SJCRH30 (cell line): ENCODE measurements at places on chromosomes 7 and 10. TPM values are rescaled to one million over a fixed set of nuclear protein-coding genes. Genes with fewer than 3 reads are reported as not detected.

GRCh38 chr10:72229261-72230251 is 13.5 kb upstream of the ASCC1 start:
- H3K4me3 ChIP-seq: no peak overlapping the region
- no peaks in the 10 kb centered on the region for H3K27me3 ChIP-seq
- no peak for DNase-seq
- H3K36me3 ChIP-seq: peaks cover 21% of the 10 kb centered on the region
- 0 out of 2 replicates have a peak, but pooled peaks cover 3% of the 10 kb centered on the region for H3K4me1 ChIP-seq

Gene OR2A12
- total RNA-seq: not detected in 2 replicates

Gene GRID2IP
- 0.12 and 0.20 TPM in 2 replicates for total RNA-seq

Gene MUC12
- total RNA-seq: 1.2 and 2.1 TPM in 2 replicates

Gene SLC29A4
- 39.8 and 43.1 TPM in 2 replicates for total RNA-seq

- no peak for DNase-seq
- no peak overlapping the region for H3K27ac ChIP-seq
- peaks cover 52% of the 10 kb centered on the region for H3K4me1 ChIP-seq
- H3K27me3 ChIP-seq: no peaks in the 10 kb centered on the region
- no peaks in the 10 kb centered on the region for H3K36me3 ChIP-seq
Observed at GRCh38 chr7:117087639-117088396, 134.5 kb downstream of the ST7 start.

Gene RPP38
- total RNA-seq: 10.9 and 13.8 TPM in 2 replicates

DNA sequence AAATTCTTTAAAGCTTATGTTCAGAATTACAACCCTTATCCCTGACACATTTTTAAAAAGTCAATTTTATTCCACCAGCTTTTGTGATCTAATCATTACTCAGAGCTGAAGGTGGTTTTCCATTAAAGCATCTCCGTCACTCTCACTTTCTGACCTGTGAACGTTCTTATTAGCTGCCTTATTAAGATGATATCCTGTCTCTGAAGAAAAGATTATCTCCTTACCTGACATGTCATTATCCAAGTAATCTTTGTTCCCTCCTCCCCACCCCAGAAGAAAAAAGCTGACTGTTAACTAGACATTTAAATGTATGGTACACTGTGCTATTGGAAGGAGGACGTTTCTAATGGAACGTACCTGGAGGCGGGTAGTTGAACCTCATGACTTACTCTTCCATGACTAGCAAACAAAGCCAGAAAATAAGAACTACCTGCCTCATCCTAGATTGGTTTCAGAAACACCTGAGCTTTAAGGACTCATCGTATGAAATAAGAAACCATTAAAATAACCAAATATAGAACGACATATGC is 708.7 kb downstream of the PARD3 start:
- no peak for DNase-seq
- no peaks in the 10 kb centered on the region for H3K27me3 ChIP-seq
- no peak overlapping the region for H3K4me3 ChIP-seq

- no peak for DNase-seq
- no peak overlapping the region for H3K4me3 ChIP-seq
- no peaks in the 10 kb centered on the region for H3K36me3 ChIP-seq
- no peaks in the 10 kb centered on the region for H3K4me1 ChIP-seq
Observed at GRCh38 chr7:19939746-19940145, 166.3 kb upstream of the TMEM196 start.

DNA sequence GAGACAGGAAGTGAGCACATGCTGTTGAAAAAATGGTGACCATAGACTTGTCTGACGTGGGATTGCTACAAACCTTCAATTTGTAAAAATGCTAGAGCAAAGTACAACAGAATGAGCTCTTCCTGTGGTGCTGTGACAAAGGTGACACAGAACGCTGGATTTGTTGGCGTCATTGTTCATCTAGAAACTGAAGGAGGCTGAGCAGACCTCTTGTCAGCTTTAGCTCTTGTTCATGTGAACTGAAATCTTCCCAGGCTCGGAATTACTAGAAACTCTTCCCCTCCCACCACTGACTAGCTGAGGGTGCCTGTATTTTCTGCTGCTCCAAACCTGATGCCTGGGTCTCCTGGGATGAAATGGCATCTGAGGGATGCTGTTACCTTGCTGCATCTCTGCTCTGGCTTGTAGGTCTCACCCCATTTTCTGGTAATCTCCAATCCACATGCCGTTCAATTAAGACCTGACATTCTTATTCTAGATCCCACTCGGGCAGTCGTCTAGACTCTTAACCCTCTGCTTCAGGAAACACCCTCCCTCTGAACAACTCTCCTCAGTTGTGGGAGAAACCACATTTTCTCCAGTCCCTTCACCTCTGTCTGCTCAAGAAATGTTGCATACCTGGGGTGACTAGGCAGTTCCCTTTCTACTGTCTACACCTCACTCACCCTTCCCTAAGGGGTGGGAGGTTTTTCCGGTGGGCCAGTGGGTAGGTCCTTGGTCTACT is 349.3 kb downstream of the CXCL12 start:
- no peaks in the 10 kb centered on the region for H3K4me1 ChIP-seq
- DNase-seq: no peak
- H3K36me3 ChIP-seq: no peaks in the 10 kb centered on the region
- no peak overlapping the region for H3K27ac ChIP-seq

Gene DYNC1I1
- 7.9 and 11.9 TPM in 2 replicates for total RNA-seq

- peaks cover 4% of the 10 kb centered on the region; the same call in 1 of the 2 replicates for H3K36me3 ChIP-seq
- DNase-seq: no peak
- no peak overlapping the region for H3K4me3 ChIP-seq
- H3K27ac ChIP-seq: no peak overlapping the region; the same call in 1 of the 2 replicates
- peaks cover 47% of the 10 kb centered on the region for H3K4me1 ChIP-seq
Observed at GRCh38 chr10:80410122-80410521, 1.8 kb downstream of the PRXL2A start.

GRCh38 chr10:50605269-50605950 is 18.3 kb downstream of the SGMS1 start:
- peak; percentile 23 for DNase-seq
- H3K4me3 ChIP-seq: no peak overlapping the region
- no peaks in the 10 kb centered on the region for H3K27me3 ChIP-seq
- H3K27ac ChIP-seq: peak overlapping the region; percentile 14; the same call in 1 of the 2 replicates
- H3K4me1 ChIP-seq: peaks cover 24% of the 10 kb centered on the region

Gene HOXA11
- total RNA-seq: 5.0 and 5.8 TPM in 2 replicates

- H3K36me3 ChIP-seq: no peaks in the 10 kb centered on the region
- H3K27me3 ChIP-seq: 0 out of 2 replicates have a peak, but pooled peaks cover 5% of the 10 kb centered on the region
- no peak overlapping the region for H3K27ac ChIP-seq
Observed at GRCh38 chr7:43520201-43520600, 62.7 kb upstream of the STK17A start.

DNA sequence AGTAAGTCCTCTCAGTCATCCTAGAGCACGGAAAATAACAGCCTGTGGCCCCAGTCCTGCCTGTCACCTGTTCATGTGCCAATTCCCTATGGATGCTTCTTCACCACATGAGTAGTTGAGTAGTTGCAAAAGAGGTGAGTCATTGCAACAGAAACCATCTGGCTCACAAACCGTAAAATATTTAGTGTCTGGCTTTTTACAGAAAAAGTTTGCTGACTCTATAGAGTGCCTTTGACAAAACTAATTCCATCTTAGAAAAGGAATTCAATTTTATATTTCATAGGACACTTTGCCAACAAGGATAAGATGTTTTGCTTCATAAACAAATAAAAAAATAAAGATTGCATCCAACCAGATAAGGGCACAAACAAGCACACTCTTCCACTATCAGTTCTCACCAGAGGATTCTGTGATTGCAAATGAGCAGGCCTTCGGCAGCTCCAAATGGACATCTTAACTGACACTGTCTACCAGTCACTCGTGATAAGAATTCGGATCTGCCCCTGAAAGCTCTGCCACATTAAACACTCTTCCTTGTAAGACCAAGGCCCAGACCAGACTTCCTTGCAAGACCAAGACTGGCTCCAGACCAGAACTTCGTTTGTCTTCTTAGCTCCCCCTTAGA is 242.7 kb upstream of the SEMA3C start:
- H3K4me3 ChIP-seq: peak overlapping the region; percentile 46; the same call in 1 of the 2 replicates
- peaks cover 59% of the 10 kb centered on the region for H3K4me1 ChIP-seq
- H3K36me3 ChIP-seq: no peaks in the 10 kb centered on the region

- no peak overlapping the region for H3K4me3 ChIP-seq
- H3K36me3 ChIP-seq: no peaks in the 10 kb centered on the region
- H3K27me3 ChIP-seq: no peaks in the 10 kb centered on the region
- H3K4me1 ChIP-seq: no peaks in the 10 kb centered on the region
Observed at GRCh38 chr7:27424231-27424630, 181.6 kb downstream of the EVX1 start.

GRCh38 chr10:3542185-3542611 is 242.8 kb downstream of the KLF6 start:
- no peaks in the 10 kb centered on the region for H3K4me1 ChIP-seq
- no peaks in the 10 kb centered on the region for H3K36me3 ChIP-seq
- H3K4me3 ChIP-seq: no peak overlapping the region
- DNase-seq: no peak
- H3K27me3 ChIP-seq: no peaks in the 10 kb centered on the region
